ENCODE measurements at places on chromosomes 1 and 21. TPM values are rescaled to one million over a fixed set of nuclear protein-coding genes. Genes with fewer than 3 reads are reported as not detected.

Gene C1QA
- 10.1 TPM for polyA plus RNA-seq

Gene VASH2
- 27.2 TPM for polyA plus RNA-seq

Gene KRTAP19-4
- not detected for polyA plus RNA-seq

Gene OXCT2
- polyA plus RNA-seq: 0.85 TPM

Gene TFF1
- polyA plus RNA-seq: not detected

Gene GNG5
- polyA plus RNA-seq: 162 TPM

Gene CD52
- 5.6 TPM for polyA plus RNA-seq

Gene EGLN1
- 39.7 TPM for polyA plus RNA-seq

Gene LCE1E
- not detected for polyA plus RNA-seq

Gene KCNK2
- polyA plus RNA-seq: 2.4 TPM

Gene MYOM3
- polyA plus RNA-seq: 22.1 TPM

Gene NFASC
- polyA plus RNA-seq: 34.4 TPM

Gene U2AF1
- 71.1 TPM for polyA plus RNA-seq

Gene RIMKLA
- 0.65 TPM for polyA plus RNA-seq

Gene BSND
- 4.1 TPM for polyA plus RNA-seq

Gene ZNF593OS
- polyA plus RNA-seq: 1.4 TPM

Gene KRTAP13-2
- not detected for polyA plus RNA-seq

Gene MAPKAPK2
- polyA plus RNA-seq: 71.1 TPM

Gene FHL3
- 20.5 TPM for polyA plus RNA-seq

Gene LELP1
- polyA plus RNA-seq: not detected

Gene FRRS1
- polyA plus RNA-seq: 10.7 TPM

Gene KRTAP19-1
- not detected for polyA plus RNA-seq

Gene GPR61
- 1.1 TPM for polyA plus RNA-seq

Gene MROH9
- not detected for polyA plus RNA-seq

Gene CYP4A22
- polyA plus RNA-seq: 8.2 TPM

Gene S100B
- 3.2 TPM for polyA plus RNA-seq

Gene TEX38
- polyA plus RNA-seq: 0.62 TPM

Gene RAB7B
- 2.3 TPM for polyA plus RNA-seq

Gene RNF186
- 0.25 TPM for polyA plus RNA-seq

Gene CD5L
- not detected for polyA plus RNA-seq

Gene LRRN2
- polyA plus RNA-seq: 11.5 TPM

Gene SMIM11
- polyA plus RNA-seq: 5.7 TPM

Gene KIF2C
- 38.8 TPM for polyA plus RNA-seq

Gene IFI44
- 21.8 TPM for polyA plus RNA-seq

Gene FAM177B
- polyA plus RNA-seq: not detected

Gene CD164L2
- 0.13 TPM for polyA plus RNA-seq

All from left kidney (tissue), 8 donors.